WTC11 (cell line): ENCODE measurements at places on chromosomes 12 and 14.

DNA sequence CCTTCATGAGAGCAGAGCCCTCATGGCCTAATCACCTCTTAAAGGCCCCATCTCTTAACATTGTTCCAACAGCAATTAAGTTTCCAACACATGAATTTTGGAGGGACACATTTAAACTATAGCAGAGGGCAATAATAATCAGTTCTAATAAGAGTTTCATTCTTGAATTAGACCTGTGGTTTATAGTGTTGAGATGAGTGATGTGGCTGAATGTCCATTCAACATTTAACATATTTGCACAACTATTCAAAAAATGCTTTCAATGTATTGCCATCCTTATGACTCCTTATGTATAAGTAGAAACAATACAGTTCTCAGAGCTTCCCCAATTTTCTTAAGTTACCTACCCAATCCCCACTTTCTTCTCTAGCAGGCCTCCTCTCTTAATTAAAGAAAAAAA lies 21.5 kb downstream of the KLHL28 start:
- no peak for DNase-seq

DNA sequence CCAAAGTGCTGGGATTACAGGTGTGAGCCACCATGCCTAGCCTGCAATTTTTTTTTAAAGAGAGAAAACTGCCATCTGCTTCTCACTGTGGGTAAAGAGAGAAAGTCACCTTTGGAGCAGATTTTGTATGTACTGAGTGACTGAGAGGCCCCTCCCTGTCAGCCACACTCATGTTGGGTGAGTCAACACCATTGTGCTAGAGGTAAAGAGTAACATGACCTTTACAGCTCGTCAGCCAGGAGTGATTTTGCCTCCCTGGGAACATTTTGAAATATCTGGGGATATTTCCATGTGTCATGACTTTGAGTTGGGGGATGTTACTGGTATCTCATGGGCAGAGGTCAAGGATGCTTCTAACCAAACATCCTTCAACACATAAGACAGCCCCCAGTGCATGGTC lies 115.2 kb downstream of the KSR2 start:
- DNase-seq, result no peak

DNA sequence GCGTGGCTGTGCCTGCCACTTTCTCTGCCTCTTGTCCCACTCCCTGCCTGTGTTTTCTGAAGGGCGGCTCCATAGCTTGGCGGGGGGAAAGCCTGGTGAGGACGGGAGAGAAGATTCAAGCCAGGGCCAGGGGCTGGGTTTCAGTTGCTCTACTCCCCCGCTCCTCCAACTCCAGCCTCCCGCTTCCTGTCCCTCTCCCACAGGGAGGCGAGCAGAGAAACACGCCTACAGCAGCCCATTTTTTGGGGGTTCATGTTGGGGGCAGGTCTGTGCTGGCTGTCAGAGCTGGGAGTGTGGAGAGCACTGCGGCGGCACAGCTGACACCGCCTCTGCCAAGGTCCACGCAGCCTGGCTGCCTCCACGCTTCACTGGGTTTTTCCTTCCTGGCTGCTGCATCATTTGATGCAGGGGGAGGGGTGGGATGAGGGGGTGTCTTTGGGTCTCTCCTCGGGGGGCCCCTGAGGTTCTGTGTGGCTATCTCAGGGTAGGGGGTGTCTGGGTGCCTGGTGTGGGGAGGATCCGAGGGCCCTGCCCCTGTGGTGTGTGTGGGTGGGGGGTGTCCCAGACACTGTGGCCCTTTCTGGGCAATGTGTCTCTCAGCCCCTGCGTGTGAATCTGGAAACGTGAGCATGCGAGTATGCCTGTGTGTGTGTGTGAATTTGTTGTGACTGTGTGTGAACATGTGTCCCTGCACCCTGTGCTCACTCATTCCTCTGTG lies 10.7 kb upstream of the KRT80 start:
- DNase-seq, result no peak

GRCh38 chr12:16174282-16174681 lies 103.2 kb downstream of the SLC15A5 start:
- no peak for DNase-seq

DNA sequence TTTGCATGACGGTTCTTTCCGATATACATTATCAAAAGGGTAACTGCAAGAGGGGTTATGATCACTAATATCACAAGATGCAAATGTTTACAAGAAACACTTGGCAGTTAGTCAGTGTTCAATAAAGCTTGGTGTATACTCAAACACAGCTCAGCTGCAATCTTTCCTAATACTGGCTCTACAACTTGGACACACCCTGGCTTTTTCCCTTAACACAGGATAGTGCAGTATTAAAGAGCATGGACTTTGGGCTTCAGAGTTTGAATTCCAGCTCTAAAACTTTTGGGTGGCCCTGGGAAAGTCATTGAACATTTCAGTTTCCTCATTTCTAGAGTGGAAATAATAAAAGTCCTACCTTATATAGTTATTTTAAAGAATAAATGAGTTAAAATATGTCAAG lies 107.0 kb downstream of the HECTD4 start:
- no peak for DNase-seq

GRCh38 chr14:87094913-87095312 lies 898.1 kb downstream of the GALC start:
- no peak for DNase-seq
